ENCODE measurements at places on chromosomes 12 and 14.

DNA sequence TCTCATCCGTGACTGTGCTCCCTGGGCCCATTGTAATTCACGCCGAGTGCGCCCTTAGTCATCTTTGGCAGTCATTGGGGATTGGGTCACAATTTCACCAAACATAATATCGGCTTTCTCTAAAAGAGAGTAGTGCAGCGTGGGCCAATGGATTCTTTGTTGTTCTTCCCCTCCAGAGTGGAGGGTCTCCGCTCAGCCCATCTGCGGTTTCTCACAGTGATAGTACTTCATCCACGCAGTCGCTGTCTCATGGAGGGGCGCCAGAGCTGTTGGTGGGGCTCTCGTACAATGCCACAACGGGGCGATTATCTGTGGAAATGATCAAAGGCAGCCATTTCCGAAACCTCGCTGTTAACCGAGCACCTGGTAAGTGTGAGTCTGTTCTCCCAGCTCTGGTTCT, 321.8 kb downstream of the SNAPC1 start:
- no peak for DNase-seq

- DNase-seq = no peak
Measured at GRCh38 chr14:49971156-49972130, 78.6 kb downstream of the ARF6 start.

- no peak for DNase-seq
Measured at GRCh38 chr12:98653866-98654493, 8.9 kb downstream of the APAF1 start.

GRCh38 chr12:106025129-106025528, 113.6 kb downstream of the NUAK1 start:
- DNase-seq = no peak

- DNase-seq = no peak
Measured at GRCh38 chr12:108144080-108144479, 15.0 kb downstream of the WSCD2 start.

Measured in stimulated activated CD8-positive, alpha-beta memory T cell treated with anti-CD3 and anti-CD28 coated beads, Interleukin-7, amount 100 ng/mL, for 48 hours (primary cell).